Naive thymus-derived CD4-positive, alpha-beta T cell (primary cell): ENCODE measurements at places on chromosomes 12 and 14. TPM values are rescaled to one million over a fixed set of nuclear protein-coding genes. Genes with fewer than 3 reads are reported as not detected.

Gene EGLN3
- total RNA-seq: 1.1 TPM

Gene TRAFD1
- total RNA-seq: 22.1 TPM

GRCh38 chr12:46368138-46368537 lies 4.4 kb downstream of the SLC38A2 start:
- DNase-seq: no peak

DNA sequence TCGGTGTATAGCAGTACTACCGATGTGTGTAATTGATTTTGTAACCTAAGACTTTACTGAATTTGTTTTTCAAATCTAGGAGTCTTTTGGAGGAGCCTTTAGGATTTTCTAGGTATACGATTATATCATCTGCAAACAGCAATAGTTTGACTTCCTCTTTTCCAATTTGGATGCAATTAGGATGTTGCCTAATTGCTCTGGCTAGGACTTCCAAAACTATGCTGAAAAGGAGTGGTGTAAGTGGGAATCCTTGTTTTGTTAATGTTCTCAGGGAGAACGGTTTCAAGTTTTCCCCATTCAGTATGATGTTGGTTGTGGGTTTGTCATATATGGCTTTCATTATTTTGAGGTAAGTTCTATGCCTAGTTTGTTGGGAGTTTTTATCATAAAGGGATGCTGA lies 171.6 kb upstream of the PDE3A start:
- DNase-seq: no peak

DNA sequence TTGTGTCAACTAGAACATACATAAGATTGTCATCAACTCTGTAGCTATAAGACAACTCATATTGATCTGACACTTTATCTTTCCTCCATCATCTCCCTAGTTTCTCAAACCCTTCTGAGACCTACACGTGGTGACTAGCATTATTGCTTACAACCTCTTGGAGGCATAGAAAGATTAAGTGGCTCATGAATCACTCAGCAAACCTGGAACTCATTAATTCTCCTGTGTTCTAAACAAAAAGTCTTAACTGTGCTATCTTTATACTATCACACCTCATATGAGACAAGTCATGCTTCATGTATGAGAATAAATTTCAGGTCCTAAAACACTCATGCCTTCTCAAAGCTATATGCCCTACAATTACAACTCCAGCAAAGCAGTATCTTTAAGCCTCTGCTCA lies 408.6 kb upstream of the SYT1 start:
- DNase-seq: no peak

GRCh38 chr12:76144245-76144549 lies 59.7 kb upstream of the NAP1L1 start:
- DNase-seq: no peak

DNA sequence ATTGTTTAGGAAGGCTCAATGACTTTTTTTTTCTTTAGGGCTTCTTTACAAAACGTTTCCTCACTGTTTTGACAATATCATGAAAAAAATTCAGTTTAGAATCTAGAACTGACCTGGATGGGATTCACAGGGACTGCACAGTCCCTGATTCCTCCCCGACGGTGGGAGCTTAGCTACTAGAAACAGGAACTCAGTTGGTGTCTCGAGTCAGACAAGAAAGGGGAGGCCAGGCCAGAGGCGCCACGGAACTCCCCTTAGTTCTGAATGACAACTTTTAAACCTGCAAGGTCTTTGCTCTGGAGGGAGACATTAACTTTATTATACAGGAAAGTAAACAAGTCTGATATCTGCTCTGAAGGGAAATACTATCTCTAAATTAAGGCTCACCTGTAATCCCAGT lies 45.4 kb upstream of the SRP54 start:
- DNase-seq: no peak

DNA sequence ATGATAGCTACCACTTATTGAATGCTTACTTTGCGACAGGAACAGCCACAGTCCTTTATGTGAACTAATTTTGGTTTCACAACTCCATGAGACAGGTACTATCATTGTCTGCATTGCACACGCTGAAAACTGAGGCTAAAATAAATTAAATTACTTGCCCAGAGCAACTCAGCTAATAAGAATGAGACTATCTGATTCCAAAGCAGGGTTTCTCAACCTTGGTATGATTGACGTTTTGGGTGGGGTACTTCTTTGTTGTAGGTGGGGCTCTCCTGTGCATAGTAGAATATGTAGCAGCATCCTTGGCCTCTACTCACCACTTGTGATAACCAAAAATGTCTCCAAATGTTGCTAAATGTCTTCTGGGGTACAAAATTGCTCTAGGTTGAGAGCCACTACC lies 9.1 kb downstream of the PHLDA1 start:
- DNase-seq: no peak

DNA sequence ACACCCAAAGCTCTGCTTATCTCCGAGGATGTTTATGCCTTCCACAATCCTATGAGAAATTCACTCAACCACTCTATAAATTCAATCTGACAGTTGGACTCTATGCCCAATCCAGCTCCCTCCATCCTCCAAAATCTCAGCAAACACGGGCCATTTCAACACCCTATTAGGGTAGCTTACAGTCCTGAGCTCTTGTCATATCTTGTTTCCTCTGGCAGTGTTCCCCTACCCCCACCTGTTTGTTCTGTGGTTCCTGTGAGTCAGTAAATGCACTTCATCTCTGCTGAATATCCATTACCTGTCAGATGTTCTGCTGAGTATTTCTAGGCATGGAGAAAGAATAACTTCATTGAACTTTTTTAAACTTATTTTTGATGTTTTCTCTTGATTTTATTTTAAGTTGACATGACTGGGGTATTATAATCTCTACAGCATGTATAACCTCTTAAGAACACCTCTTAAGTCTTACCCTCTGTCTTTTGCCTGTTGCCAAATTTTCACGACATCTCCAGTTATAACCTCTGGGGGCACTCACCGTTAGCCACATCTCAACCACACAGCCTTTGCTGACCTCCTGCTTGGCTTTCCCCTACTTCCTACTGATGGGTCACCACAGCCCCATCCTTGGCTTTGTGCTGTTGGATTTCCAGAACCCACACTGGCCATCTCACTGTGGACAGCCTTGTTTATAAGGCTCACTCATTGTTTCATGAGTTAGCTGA lies 317.0 kb upstream of the TMPO start:
- no peak for DNase-seq

DNA sequence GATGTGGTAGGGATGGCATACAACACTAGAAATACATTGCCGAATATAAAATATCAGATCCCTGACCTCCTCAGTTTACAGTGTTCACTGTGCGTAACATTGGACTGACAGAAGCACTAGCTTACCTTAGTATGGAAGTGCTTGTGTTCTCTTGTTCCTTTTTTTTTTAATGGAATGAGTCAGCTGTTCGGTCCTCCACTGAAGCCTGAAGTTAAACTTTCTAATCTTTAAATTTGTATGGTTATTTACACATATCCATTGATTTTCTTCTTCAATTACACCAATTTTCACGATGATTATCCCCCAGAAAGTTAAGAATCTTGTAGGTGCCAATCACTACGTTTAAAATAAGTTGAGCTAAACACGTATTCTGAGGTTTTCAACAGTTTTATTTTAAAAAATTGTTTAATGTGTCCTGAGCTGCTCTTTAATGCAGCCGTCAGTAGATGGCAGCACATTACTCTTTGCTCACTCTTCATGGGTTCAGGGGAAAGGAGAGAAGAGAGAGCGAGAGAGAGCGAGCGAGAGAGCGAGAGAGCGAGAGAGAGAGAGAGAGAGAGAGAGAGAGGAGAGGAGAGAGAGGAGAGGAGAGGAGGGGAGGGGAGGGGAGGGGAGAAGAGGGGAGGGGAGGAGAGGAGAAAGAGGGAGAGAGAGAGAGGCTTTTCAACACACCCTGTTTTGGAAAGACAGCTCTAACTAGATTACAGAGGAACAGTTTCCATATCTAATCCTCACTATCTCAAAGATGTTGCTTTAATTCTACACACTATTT lies 134.7 kb upstream of the SCAF11 start:
- peak; percentile 61 for DNase-seq

DNA sequence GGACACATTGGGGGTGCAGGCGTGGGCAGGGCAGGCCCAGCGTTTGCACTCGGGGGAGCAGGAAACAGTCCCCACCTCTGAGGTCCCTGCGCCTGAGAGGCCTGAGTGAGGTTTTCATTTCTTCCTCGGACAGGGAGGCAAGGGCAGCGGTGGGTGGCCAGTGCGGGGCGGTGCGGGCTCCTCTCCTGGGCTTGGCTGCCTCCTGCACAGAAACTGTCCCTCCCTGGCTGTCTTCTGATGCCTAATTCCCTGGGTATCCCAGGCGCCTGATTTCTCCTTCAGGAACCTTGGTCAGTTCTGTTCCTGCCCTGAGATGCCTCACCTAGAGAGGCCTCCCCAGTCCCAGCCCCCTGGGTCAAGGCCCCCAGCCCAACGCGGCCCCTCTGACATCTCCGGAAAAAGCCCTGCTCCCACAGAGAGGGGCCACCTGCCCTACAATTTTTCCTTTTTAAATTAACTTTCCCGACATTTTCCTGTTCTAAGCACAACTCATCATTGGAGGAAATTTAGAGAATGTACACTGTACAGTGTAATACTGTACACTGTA lies 260.3 kb downstream of the ADGRD1 start:
- no peak for DNase-seq
